Activated T-helper 1 cell treated with Interleukin-2 at 50 U/mL for 16 hours (primary cell): ENCODE measurements at places on chromosomes 16 and 17.

- DNase-seq = no peak
These were observed 4.6 kb downstream of the UBTF start for GRCh38 chr17:44214896-44215295.

- DNase-seq = peak; percentile 54
These were observed 17.6 kb downstream of the ZNF213 start for GRCh38 chr16:3152277-3152990.

- DNase-seq = no peak
These were observed 4.2 kb upstream of the FBXL16 start for GRCh38 chr16:709566-710499.

- DNase-seq = no peak
These were observed 33.7 kb downstream of the NOL11 start for GRCh38 chr17:67751101-67752074.

- no peak for DNase-seq
These were observed 66.1 kb downstream of the AXIN2 start for GRCh38 chr17:65495122-65496055.

- no peak for DNase-seq
These were observed 162.0 kb downstream of the CCDC182 start for GRCh38 chr17:57582881-57583756.

- no peak for DNase-seq
These were observed 28.4 kb upstream of the TANC2 start for GRCh38 chr17:62937606-62938005.

GRCh38 chr16:69918241-69918640 lies 32.9 kb upstream of the CLEC18A start:
- no peak for DNase-seq

DNA sequence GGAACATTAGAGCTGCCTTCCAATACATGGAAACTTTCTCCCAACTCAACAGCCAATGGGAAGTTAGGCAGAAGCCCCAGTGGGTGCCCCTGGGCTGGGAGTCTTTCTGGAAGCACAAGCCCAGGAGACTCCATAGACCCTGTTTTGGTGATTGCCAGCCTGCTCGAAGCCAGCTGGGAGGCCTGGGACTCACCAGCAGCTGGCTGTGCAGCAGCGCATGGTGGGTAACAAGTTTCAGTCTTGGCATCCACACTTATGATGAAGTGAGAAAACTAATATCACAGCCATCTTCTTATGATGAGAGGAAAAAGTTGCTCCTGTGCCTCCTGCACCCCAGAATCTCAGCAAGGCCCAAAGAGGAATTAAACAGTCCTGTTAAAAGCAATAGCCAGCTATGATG lies 522.5 kb upstream of the CDH5 start:
- DNase-seq = no peak

DNA sequence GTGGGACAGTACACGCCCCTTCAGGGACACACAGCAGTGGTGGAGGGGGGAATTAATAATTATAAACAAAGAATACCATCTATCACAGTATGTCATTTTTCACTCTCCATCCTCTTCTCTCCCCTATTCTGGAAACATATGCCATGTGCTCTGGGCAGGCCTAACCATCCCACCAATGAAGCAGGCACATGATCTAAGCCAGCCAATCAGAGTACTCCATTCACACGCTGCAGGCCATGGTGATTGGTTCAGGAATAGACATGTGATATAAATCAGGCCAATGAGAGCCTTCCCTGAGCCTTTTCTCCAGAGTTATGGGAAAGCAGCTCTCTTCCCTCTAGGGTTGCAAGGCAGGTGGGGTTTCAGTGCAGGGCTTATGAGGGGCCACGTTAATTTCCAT lies 36.5 kb downstream of the GSG1L start:
- no peak for DNase-seq

- DNase-seq = no peak
These were observed 4.8 kb downstream of the ABCC1 start for GRCh38 chr16:15953929-15954813.

GRCh38 chr16:68290450-68290849 lies 20.3 kb downstream of the SLC7A6OS start:
- no peak for DNase-seq

GRCh38 chr16:4052801-4053293 lies 63.4 kb downstream of the ADCY9 start:
- DNase-seq = no peak

GRCh38 chr17:28282596-28282995 lies 36.4 kb upstream of the TMEM97 start:
- no peak for DNase-seq

- DNase-seq = no peak
These were observed 30.3 kb upstream of the ADORA2B start for GRCh38 chr17:15914400-15915170.

GRCh38 chr16:4407543-4408322 lies 8.7 kb downstream of the CORO7 start:
- DNase-seq = no peak

DNA sequence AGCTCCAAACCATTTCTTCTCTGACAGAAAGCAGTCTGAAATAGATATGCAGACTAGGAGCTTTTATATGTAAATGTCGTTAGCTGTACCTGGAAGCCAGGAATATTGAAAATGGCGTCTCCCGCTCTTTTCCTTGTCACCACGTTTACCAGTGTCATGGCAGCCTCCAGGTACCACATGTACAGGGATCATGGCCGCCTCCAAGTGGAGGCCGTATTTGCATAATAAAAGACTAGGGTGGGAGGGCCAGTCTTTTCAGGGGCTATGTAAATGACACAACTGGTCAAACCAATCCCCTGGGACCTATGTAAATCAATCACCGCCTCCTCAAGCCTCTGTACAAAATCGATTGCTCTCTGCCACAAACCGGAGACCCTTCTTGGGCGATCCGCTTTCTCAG lies 54.3 kb downstream of the MYOCD start:
- no peak for DNase-seq

GRCh38 chr17:42289611-42290181 lies 1.4 kb downstream of the STAT5A start:
- no peak for DNase-seq

GRCh38 chr17:21089145-21089544 lies 37.6 kb upstream of the DHRS7B start:
- no peak for DNase-seq

- no peak for DNase-seq
These were observed 914 bp downstream of the MT1B start for GRCh38 chr16:56652600-56652999.

DNA sequence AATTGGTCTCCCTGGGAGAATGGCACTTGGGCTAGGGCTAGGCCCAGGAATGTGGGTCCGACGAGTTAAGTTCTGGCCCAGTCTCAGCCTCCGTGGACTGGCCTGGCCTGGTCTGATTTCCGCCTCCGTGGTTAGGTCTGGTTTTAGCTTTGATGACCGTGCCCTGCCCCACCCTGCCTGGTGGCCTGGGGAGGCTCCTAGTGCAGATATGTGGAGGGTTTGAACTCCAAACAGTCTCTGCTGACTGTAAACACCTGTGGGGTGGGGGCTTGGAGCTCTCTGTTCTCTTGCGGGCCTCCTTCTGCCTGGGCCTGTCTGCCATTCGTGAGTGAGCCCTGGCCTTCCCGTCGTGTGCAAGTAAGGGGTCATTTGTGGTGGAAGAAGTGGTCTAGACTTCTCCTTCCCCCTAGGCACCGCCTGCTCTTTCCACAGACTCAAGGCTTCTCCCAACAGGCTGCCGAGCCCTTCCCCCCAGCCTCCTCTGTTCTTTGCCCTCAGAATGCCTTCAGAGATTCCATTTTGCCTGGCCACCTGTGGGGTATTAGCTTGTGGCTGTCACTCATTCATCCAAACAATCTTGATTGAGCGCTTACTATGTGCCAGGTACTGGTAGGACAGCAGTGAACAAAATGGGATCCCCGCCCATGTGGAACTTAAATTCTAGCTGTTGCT lies 1.6 kb downstream of the ATP6V0C start:
- no peak for DNase-seq

GRCh38 chr16:12417030-12417814 lies 386.5 kb downstream of the CPPED1 start:
- no peak for DNase-seq

DNA sequence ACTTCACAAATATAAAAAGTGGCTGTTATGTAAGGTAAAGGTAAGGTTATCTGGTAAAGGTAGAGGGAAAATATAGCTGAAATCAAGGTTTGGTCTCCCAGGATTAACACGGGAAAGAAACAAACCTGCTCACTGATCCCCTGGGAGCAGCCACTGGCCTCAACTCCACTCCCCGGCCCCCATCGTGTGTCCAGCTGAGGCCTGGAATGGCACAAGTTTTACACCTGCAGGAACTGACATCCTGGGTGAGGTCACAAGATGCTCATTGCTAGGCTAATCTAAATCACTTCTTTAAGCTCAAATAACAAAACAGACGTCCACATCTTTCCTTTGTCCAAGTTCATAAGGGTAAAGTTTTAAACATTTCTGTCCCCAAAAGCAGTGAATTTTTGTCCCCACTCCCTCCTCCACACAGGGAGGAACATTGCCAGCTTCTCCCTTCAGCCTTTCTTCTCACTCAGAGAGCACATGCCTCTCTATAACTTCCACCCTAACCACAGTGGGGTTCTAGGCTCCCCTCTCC lies 46.3 kb downstream of the ERN1 start:
- no peak for DNase-seq

DNA sequence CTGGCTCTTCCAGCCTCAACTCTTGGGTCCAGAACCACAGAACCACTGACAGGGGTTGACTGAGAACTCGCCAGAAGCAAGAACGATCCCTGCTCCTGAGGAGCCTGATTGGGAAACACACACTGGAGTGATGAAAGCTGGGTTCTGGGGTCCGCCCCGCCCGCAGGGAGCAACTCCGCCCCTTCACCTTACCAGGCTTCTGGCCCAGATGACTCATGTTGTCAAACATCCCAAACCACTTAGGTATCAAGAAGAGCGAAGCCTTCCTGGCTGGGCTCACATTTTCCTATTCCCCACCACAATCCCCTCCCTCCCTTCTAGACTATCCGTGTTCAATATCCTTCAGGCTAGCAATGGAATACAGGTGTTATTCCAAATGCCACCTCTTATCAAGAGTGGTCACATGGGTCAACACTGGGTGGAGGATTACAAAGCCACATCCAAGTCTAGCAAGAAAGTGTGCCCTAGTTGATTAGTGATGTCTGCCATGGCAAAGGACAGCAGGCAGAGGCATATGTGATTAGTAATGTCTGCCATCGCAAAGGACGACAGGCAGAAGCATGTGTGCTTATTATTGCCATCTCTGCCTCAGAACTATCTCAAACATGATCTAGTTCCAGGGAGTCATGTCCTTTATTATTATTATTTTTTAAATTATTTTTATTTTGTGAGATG lies 70.5 kb downstream of the TIMM22 start:
- DNase-seq = no peak

DNA sequence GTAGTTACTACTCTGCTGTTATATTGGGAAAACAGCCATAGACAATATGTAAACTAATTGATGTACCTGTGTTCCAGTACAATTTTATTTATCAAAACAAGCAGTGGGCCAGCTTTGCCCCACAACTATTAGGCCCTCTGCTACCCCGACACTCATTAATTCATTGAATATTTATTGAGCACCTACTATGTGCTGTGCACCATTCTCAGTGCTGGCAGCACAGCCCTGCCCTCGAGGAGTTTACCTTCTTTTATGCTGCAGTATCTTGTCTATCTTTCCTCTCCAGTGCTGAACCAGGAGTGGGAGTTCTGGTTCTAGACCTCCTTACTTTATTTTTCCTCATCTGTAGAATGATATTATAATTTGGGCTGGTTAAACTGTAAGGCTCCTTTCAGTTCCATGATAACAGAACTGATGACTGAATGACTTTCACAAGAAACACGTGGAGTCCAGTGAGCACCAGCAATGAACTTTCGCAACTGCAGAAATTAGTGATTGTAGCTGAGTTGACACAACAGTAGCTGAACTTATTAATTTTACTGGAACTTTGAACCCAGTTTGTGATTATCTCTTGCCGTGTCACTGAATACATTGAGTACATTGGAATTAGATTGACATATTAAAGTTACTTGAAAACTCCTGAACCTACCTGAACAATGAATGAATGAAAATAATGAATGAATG lies 2.4 kb downstream of the GOSR2 start:
- DNase-seq = no peak

DNA sequence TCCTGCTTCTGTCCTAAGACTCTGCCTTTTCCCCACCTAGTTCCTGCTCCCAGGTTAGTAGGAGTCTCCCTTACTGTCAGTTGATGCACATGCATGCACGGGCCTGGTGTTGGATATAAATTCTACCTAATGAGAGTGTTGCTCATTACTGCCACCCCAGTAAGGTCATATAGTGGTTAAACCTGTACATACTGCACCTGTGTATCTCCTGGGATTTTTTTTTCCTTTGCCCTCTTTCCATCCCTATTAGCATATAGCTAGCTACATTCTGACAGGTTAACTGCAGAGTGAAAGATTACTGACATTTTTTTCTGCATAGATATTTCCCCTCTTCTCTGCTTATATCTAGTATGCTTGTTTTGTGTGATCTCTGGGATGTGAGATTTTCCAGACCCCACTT lies 201.5 kb upstream of the PIRT start:
- DNase-seq = no peak

DNA sequence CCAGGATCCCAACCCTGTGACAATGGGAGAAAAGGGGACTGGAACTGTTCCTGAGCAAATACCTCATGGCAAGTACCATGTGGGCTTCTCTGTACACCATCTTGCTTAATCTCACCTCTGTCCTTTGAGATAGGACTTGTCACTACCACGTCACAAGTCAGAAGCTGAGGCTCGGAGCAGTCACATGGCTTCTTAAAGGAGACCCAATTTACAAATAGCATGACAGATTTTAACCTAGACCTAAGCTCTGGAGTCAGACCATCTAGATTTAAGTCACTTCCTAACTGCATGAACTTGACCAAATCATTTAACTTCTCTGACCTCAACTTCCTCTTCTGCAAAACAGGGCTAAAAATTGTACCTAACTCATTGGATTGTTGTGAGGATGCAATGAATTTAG lies 36.0 kb upstream of the CCL1 start:
- DNase-seq = no peak
